Osteoblast (primary cell): ENCODE measurements at places on chromosomes 2 and 18.
A peak's percentile ranks its signal among the peaks of the same experiment; 100 is the strongest.

GRCh38 chr2:159267921-159268320 is 18.6 kb downstream of the WDSUB1 start:
- H3K27me3 ChIP-seq = no peaks in the 10 kb centered on the region
- H3K27ac ChIP-seq = no peak overlapping the region
- H3K4me3 ChIP-seq = no peak overlapping the region
- no peaks in the 10 kb centered on the region for H3K36me3 ChIP-seq

GRCh38 chr2:72210470-72210869 is 62.8 kb upstream of the CYP26B1 start:
- no peak overlapping the region for H3K4me3 ChIP-seq
- no peak for DNase-seq
- H3K27ac ChIP-seq = no peak overlapping the region

DNA sequence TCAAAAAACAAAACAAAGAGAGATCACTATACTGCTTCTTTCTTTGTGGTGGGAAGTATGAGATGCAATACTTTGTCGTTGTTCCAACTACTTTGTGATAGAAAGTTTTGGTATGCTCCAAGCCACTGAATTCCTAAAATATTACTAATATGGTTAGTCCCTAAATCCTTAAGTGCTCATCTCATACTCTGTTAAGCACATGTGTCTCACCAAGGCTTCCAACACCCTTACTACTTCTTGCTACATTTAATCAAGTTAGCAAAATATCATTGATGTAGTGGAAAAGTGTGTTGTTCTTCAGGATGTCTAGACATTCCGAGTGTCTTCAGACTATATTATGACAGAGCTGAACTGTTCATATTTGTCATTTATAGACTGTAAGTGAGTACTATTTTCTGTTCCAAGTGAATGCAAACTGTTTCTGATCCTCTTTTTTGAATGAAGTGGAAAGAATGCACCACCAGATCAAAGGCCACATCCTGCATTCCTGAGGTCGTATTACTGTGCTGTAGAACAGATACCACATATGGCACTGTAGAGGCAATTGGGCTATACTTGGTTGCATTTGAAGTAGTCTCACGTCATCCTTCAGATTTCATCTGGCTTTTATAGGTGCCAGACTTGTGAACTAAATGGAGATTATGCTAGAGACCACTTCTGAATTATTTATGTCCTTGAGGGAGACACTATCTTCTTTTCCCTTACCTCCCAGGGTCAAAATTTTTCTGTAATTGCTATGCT is 298.4 kb upstream of the ZNF521 start:
- no peaks in the 10 kb centered on the region for H3K36me3 ChIP-seq
- H3K4me1 ChIP-seq = peaks cover 32% of the 10 kb centered on the region
- DNase-seq = peak; percentile 51

- H3K27ac ChIP-seq = no peak overlapping the region
- no peak for DNase-seq
- no peaks in the 10 kb centered on the region for H3K27me3 ChIP-seq
- no peaks in the 10 kb centered on the region for H3K4me1 ChIP-seq
- no peak overlapping the region for H3K4me3 ChIP-seq
- no peaks in the 10 kb centered on the region for H3K36me3 ChIP-seq
These were observed 118.3 kb downstream of the FMNL2 start for GRCh38 chr2:152453129-152453911.

DNA sequence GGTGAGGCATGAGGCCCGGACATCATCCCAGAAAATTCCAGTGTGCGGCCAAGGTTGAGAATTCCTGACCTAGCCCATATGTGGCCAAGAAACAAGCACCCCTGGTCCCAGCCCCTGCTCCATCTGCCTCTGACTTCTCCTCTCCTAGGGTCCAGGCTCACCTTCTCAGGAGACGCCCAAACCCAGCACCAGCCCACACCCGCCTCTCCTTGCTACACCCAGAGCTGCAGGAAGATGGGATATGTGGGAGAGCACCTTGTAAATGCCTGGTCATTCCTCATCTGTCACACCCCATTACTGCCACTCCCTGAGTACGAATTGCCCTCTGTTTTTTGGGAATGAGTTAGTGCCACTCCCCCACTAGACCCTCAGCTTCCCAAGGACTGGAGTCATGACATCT is 7.3 kb upstream of the ATP6V1B1 start:
- H3K27me3 ChIP-seq = no peaks in the 10 kb centered on the region
- peaks cover 2% of the 10 kb centered on the region for H3K36me3 ChIP-seq
- H3K4me1 ChIP-seq = no peaks in the 10 kb centered on the region
- DNase-seq = no peak
- H3K27ac ChIP-seq = no peak overlapping the region

GRCh38 chr2:95185197-95185596 is 19.6 kb downstream of the ZNF2 start:
- no peak overlapping the region for H3K27ac ChIP-seq

GRCh38 chr2:186641132-186641806 is 51.4 kb downstream of the ITGAV start:
- H3K27ac ChIP-seq = no peak overlapping the region
- H3K36me3 ChIP-seq = peaks cover 60% of the 10 kb centered on the region
- H3K4me3 ChIP-seq = no peak overlapping the region
- peaks cover 17% of the 10 kb centered on the region for H3K4me1 ChIP-seq

GRCh38 chr2:105736145-105736544 is 8.6 kb upstream of the NCK2 start:
- H3K36me3 ChIP-seq = no peaks in the 10 kb centered on the region
- peaks cover 13% of the 10 kb centered on the region for H3K4me1 ChIP-seq
- no peak overlapping the region for H3K4me3 ChIP-seq

DNA sequence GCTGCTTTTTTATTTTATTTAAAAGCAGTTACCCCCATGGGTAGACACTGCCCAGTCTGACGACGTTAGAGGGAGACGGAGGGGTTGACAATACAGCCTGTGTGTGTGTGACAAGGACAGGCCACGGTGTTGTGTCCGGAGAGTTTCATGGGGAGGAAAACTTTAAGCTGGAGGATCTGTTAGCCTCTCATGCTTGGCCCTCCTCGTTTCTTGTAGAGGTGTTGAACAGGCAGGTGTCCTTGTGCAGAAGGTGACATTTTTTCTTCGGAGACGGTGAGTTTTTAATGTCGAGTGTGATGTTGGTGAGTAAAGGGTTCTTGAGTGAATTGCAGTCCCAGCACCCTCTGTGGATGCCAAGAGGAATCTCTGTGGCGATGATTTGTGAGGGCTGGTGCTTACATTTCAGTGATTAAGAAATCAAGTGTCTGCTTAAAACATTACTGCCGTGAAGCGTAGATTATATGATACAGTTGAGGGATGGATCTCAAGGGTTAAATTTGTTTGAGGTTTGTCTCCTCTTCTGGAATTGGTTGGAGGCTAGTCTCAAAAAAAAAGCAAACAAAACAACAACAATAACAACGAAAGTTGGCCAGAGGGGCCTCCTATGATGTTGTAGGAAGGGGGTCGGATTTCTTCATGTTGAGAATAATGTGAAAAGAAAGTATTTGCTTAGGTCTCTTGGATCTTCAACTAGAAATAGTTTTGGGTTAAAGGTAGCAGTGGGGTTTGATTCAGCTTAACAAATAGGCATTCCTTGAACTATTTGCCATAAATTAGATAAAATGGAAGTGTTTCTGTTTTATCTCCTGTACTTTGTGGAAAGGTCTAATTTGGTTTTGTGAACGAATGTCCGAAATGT is 1.6 kb downstream of the NCOA1 start:
- peaks cover 8% of the 10 kb centered on the region for H3K27me3 ChIP-seq
- peak; percentile 81 for DNase-seq
- H3K4me1 ChIP-seq = peaks cover 12% of the 10 kb centered on the region
- no peak overlapping the region for H3K27ac ChIP-seq

DNA sequence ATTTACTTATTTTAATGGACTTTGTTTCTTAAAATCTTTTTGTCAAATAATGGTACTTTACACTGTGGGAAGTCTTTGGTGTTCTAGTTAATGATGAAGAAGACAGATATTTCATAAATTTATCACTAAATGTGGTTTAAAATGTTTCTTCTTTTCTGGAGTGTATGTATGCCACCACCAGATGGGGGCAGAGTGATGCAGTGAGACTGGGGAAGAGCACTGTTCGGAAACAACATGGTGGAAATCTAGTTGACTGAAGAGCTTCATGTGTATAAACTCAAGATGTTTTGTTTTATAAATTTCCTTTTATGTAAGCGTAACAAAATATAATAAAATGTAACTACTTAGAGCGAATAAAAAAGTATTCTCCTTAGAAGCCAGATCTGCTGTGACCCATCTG is 195.1 kb downstream of the KCNE4 start:
- no peak overlapping the region for H3K4me3 ChIP-seq
- no peaks in the 10 kb centered on the region for H3K27me3 ChIP-seq
- H3K4me1 ChIP-seq = no peaks in the 10 kb centered on the region
- no peaks in the 10 kb centered on the region for H3K36me3 ChIP-seq
- H3K27ac ChIP-seq = no peak overlapping the region
